Stimulated activated CD8-positive, alpha-beta memory T cell treated with anti-CD3 and anti-CD28 coated beads, Interleukin-4, amount 100 ng/mL, for 1 hour (primary cell): ENCODE measurements at places on chromosomes 4 and X.

GRCh38 chrX:65300104-65300809 lies 234.3 kb downstream of the LAS1L start:
- no peak for DNase-seq

- DNase-seq, result no peak
These were observed 177.8 kb upstream of the C1QTNF7 start for GRCh38 chr4:15250021-15250441.

- DNase-seq, result no peak
These were observed 204.1 kb upstream of the NEIL3 start for GRCh38 chr4:177105536-177105935.

GRCh38 chrX:154526901-154527675 lies 11.1 kb upstream of the FAM3A start:
- DNase-seq, result no peak

- no peak for DNase-seq
These were observed 20.6 kb upstream of the FGFBP2 start for GRCh38 chr4:15983610-15984009.

GRCh38 chr4:20408611-20409010 lies 156.9 kb downstream of the SLIT2 start:
- DNase-seq, result no peak

DNA sequence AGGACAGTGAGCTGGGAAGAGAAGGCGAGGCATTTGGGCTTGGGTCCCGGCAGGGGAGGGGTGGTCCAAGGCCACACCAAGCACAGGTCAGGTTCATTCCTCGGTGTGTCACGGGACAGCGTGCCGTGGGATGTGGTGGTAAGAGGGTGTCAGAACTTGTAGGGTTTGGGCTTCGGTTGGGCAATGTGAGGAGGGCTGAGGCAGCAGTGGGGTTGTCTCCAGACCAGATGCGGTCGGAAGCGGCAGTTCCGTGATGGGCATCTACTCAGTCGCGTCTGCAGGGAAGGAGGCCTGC lies 22.1 kb downstream of the ADRA2C start:
- no peak for DNase-seq

DNA sequence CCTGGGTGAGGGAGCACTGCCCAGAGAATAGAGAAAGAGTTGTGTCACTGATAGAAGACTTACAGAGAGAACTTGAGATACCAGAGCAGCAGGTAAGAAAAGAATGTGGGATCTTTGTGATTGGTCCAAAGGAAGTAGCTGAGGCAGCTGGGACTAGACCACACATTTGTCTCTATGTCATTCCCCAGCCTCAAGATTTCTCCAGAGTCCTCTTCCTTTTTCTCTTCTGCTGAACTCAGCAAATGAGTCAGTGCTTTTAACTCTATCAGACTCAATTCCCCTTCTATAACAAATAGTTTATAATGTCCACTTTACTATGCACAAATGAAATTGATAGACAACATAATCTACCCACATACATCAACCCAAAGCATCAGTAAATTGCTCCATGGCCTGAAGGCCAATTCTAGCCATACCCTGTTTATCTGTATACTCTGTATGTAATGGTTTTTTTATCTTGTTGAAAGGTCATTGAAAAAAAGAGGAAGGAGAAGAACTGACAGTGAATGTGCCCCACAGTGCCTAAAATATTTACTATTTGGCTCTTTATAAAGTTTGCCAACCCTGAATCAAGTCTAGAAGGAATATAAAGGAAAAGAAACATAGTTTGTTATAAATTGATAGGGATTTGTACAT lies 38.2 kb downstream of the ETDC start:
- no peak for DNase-seq

GRCh38 chr4:94766856-94767255 lies 9.1 kb downstream of the BMPR1B start:
- no peak for DNase-seq

- DNase-seq, result no peak
These were observed 71.7 kb downstream of the SRPX start for GRCh38 chrX:38149016-38149415.

DNA sequence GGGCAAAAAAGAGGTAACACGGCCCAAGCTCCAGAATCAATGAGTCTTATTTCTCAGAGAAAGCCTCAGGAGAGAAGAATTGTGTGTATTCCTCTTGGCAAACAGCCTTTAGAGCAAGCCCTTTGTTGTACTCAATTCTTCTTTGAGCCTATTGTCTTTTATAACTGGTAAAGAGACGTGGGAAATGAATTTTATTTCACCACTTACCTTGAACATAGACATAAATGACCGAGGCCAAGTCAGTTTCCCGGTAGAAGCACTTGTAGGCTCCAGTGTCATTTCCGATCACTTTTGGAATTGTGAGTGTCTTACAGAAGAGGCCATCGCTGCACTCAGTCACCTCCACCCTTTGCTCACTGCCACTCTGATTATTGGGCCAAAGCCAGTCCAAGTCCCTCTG lies 7.0 kb downstream of the KDR start:
- no peak for DNase-seq

DNA sequence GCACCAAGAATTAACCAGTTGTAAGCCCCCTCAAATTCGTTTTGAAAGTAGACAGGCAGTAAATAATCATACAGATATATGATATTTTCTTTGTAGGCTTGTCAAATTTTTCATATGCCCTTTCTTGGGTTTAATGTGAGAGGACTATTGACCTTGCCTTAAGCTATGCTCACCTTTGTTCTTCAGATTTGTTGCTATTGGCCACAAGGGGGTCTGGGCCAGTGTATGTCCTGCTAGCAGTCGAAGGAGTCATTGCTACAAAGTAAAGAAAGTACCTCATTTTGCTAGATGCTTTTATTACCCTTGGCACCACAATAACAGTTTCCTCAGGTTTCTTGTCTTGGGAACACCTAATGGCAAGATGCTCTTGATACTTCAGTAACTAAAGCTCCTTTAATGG lies 51.7 kb downstream of the IGSF1 start:
- DNase-seq, result no peak

GRCh38 chr4:91116861-91117260 lies 989.7 kb downstream of the CCSER1 start:
- no peak for DNase-seq

DNA sequence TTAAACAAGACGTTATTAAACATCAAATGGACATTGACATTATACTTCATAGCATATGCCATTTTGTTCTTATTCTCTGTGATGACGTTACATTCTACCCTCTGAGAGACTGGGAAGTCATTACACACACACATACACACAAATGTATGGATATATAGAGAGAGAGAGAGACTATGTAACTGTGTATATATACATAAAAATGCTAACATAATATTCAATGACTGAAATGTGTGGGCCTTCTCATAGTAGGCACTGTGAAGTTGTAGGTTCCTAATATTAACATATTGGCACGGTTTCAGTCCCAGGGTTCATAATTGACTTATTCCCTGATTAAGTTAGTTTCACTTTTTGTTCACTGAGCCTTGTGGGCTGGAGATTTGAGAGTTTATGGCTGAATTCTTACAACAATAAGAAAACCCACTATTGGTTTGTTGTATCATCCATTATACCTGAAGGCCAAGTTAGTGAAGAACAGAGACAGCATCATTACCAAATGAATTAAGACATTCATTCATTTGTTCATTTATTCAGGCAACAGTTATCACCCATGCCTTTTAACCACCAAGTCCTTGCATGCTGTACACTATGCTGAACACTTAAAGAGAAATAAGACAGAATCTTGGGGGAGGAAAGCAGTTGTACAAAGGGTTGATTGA lies 68.5 kb downstream of the GAB1 start:
- DNase-seq, result no peak

- no peak for DNase-seq
These were observed 19.6 kb downstream of the TMEM31 start for GRCh38 chrX:103730147-103730795.

DNA sequence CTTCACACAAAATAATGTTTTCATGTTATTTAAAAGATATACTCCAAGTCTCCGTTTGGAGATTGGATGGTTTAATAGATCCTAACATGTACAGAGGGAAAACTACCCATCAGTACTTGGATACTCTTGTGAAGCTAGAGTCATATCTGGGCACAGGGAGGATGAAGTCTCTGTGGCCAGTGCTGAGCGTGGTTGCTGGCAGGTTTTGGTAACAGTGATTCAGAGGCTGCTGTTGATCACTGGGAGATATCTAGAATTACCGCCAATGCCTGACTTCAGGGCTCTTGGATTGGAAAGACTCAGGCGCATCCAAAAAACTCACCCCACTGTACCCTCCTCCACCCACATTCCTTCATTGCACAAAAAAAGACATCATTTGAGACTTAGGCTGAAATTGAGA lies 107.2 kb upstream of the PGRMC2 start:
- no peak for DNase-seq

DNA sequence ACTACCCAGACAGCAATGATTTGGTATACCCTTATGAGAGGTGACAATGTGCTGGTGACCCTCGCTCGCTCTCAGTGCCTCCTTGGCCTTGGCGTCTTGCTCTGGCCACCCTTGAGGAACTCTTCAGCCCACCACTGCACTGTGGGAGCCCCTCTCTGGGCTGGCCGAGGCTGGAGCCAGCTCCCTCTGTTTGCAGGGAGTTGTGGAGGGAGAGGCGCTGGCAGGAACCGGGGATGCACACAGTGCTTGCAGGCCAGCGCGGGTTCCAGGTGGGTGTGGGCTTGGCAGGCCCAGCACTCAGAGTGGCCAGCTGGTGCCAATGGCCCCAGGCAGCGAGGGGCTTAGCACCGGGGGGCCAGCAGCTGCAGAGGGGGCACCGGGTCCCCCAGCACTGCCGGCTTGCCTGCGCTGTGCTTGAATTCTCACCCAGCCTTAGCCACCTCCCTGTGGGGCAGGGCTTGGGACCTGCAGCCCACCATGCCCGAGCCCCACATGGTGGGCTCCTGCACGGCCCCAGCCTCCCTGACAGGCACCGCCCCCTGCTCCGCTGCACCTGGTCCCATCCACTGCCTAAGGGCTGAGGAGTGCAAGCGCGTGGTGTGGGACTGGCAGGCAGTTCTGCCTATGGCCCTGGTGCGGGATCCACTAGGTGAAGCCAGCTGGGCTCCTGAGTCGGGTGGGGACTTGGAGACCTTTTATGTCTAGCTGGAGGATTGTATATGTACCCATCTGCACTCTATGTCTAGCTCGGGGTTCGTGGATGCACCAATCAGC lies 857.0 kb upstream of the IGFBP7 start:
- DNase-seq, result no peak

DNA sequence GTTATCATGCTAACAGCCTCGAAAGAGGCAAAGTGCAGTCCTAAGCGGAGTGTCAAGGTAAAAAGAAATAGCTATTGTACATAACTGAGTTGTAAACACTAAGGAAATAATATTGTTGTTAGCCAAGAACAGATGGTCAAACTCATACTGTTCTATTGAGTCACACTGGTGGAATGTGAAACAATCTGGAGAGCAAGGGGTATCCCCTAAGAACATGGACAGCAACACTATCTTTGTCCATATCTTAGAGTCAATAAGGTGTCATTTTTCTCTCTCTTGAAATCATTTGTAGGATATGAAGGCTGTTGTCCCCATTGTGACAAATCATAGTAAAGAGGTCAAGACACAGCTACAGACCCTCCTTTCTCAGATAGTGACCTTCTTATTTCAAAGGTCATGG lies 4.5 kb upstream of the PDGFC start:
- DNase-seq, result no peak

- no peak for DNase-seq
These were observed 1.0 kb downstream of the SH3BGRL start for GRCh38 chrX:81202943-81203342.

DNA sequence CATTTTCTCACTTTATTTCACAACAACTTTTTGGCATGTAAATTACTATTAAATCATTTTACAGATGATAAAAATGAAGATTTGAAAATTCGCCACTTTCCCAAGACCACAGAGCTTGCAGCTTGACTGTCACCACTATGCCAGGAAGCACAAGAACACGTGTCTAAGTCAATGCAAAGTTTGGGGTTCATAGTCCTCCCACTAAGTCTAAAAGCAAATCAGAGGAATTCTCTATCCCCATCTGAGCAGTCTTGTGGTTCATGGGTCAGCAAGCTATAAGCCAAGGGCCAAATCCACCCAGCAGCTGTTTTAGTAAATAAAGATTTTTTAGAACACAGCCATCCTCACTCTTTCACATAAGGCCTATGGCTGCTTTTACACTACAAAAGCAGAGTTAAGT lies 833.3 kb upstream of the INTU start:
- no peak for DNase-seq

- DNase-seq, result no peak
These were observed 416.3 kb downstream of the PCDH10 start for GRCh38 chr4:133565379-133565778.

- DNase-seq, result no peak
These were observed 1606.4 kb upstream of the TENM3 start for GRCh38 chr4:180636696-180637404.

DNA sequence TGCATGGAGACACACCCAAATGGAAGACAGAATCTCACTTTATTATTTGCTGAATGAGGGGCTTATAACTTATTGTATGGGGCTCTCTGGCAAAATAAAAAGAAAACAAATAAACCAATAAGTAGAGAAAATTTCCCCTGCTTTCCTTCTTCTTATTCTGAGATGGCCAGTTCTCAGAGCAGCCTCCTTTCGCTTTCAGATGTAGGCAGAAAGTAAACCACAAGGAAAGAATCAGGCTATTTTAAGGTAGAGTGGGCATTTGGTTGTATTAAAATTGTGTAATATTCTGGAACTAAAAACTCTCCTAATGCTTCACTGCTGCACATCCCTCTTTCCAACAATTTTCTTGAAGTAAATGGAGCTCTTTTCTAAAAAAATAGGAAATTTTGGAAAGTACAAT lies 241.8 kb downstream of the GALNTL6 start:
- DNase-seq, result no peak

- DNase-seq, result no peak
These were observed 78.7 kb upstream of the RASGEF1B start for GRCh38 chr4:81550388-81550859.

GRCh38 chr4:38203609-38204008 lies 243.4 kb downstream of the PTTG2 start:
- DNase-seq, result no peak

- DNase-seq, result no peak
These were observed 28.8 kb upstream of the CFAP47 start for GRCh38 chrX:35890699-35891098.

DNA sequence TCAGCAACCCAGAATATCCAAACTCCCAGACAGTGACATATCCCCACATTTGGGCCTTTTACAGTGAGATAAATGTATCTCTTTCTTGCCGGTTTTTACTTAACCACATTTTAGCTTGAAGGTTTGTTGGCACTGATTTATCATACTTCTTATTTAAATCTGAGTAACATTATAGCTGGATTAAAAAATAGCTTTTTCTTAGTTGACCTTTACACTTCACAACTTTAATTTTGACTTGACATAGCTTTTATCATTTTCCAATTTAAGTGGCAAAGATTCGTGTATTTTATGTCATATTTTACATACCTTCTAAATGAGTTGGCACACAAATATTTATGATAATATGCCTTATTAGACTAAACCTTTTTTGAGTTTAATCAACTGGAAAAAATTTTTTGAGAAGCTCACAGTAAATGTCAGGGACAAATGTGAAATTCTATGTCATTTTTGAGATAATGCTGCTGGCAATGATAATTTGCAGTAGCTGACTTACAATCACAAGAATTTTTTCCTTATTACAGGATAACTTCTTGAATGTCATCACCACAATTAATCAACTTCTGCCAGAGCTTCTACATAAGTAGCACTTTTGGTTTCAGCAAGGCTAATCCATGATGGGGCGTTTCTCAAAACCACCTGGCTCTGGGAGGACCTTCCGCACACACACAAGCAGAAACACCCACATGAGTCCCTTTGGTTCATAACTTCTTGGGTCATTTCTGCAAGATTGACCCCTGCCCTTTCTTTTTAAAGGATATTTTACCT lies 80.3 kb downstream of the SYTL5 start:
- DNase-seq, result no peak
